ENCODE measurements at places on chromosomes 16 and 17.

DNA sequence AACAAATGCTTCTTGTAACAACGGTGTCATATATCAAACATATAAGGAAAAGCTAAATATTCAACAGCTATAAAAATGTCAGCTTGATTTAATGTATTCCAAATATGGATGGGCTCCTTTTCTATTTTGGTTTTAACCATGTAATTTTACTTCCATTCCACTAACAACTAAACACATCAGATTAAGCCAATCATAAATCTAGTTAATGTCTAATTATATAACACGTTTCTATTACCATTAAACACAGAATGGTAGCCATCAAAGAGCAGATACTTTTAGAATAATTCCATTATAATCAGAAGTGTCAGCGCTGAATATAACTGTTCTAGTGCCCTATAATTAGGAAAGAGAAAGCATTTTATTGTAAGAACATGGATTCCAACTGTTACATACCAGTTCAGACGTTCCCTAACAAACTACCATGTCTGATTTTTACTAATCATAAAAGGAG is 10.0 kb downstream of the CMC2 start:
- peak; percentile 42 for DNase-seq

DNA sequence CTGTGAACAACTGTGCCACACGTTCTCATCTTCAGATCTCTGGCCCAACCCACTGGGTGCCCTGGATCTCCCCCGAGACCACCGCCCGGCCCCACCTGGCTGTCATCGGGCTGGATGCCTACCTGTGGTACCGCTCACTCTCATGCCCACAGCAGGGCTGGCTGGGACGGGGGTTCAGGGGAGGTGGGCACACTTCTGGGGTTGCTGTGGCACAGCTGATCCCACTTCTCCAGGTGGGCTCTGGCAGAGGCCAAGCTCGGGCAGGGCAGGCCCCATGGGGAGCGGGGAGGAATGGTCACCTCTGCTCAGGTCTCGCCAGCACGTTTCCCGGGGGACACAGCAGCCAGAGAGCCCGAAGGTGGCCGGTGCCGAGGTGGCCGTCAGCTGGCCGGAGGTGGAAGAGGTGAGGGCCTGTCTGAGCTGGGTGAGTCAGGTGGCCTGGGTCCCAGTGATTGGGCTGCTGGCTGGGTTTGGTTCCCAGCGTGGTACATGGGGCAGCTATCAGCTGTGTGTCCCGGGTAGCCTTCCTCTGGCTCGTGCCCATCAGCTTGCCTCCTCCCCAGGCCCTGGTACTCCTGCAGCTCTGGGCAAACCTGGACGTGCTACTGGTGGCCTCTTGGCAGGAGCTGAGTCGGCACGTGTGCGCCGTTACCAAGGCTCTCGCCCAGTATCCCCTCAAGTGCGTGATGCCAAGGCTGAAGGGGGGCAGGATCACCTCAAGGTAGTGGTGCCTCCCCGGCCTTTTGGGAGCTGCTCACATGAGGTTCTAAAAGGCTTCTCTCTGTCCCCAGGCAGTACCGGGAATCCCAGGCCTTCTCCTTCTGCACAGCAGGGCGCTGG is 2.3 kb upstream of the MRPS34 start:
- no peak for DNase-seq

GRCh38 chr16:76946879-76947278 is 244.1 kb upstream of the MON1B start:
- no peak for DNase-seq

- no peak for DNase-seq
Measured at GRCh38 chr17:69485901-69486643, 71.6 kb downstream of the MAP2K6 start.

DNA sequence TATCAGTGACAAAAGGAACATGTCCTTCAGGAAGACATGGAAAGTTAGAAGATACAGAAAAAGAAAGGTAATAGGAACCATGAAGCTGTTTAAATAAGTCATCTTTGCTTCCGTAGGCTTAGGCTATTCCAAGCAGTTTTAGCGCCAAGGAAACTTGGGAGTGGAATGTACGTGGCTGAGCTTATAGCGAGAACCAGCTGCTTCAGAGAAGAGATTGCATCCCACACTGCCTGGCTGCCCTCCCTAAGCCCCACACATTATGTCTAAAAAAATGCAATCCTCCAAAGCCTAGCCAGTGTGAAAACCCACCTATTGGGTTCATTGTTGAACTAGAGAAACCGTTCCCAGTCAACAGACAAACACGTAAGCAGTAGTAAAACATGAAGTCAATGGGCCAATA is 149.9 kb downstream of the SLC39A11 start:
- DNase-seq: no peak

GRCh38 chr16:12618515-12618914 is 185.2 kb downstream of the CPPED1 start:
- no peak for DNase-seq

DNA sequence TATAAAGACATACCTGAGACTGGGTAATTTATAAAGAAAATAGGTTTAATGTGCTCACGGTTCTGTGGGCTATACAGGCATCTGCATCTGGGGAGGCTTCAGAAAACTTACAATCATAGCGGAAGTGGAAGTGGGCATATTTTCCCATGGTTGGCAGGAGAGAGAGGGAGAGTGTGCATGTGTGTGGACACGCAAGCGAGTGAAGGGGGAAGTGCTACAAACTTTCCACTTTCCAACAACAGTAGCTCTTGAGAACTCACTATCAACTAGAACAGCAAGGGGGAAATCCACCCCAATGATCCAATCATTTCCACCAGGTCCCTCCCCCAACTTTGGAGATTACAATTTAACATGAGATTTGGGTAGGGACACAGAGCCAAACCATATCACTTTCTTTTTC is 11.1 kb downstream of the TAOK1 start:
- DNase-seq: no peak

Measured in NCI-H2081 treated with DMSO at 0.1 percent for 48 hours (cell line).